ENCODE measurements at places on chromosomes 16 and 17. TPM values are rescaled to one million over a fixed set of nuclear protein-coding genes. Genes with fewer than 3 reads are reported as not detected.

BICDL2 gene
- 0.24 TPM for polyA plus RNA-seq

CD300LB gene
- 0.24 TPM for polyA plus RNA-seq

MARCHF10 gene
- 0.47 TPM for polyA plus RNA-seq

OTOA gene
- 2.6 TPM for polyA plus RNA-seq

TMEM100 gene
- 4.9 TPM for polyA plus RNA-seq

LGALS9B gene
- polyA plus RNA-seq, result not detected

SYNGR3 gene
- 4.4 TPM for polyA plus RNA-seq

VASN gene
- polyA plus RNA-seq, result 0.77 TPM

ADAMTS18 gene
- not detected for polyA plus RNA-seq

SPAG9 gene
- 23.5 TPM for polyA plus RNA-seq

VAT1L gene
- 73.9 TPM for polyA plus RNA-seq

HOXB2 gene
- polyA plus RNA-seq, result 24.2 TPM

TMEM114 gene
- not detected for polyA plus RNA-seq

AIPL1 gene
- polyA plus RNA-seq, result not detected

CCL2 gene
- polyA plus RNA-seq, result 121 TPM

ACSM2A gene
- 0.03 TPM for polyA plus RNA-seq

ARSG gene
- polyA plus RNA-seq, result 22.9 TPM

CDH3 gene
- polyA plus RNA-seq, result 0.97 TPM

RGS11 gene
- 34.9 TPM for polyA plus RNA-seq

SRSF2 gene
- 103 TPM for polyA plus RNA-seq

TBC1D3 gene
- 1.4 TPM for polyA plus RNA-seq

GUCY2D gene
- polyA plus RNA-seq, result not detected

HCFC1R1 gene
- polyA plus RNA-seq, result 29.7 TPM

FAM83G gene
- 2.5 TPM for polyA plus RNA-seq

OGFOD3 gene
- 17.9 TPM for polyA plus RNA-seq

ACAP1 gene
- 21.9 TPM for polyA plus RNA-seq

ASGR1 gene
- 0.29 TPM for polyA plus RNA-seq
